ENCODE measurements at places on chromosomes 6 and 20.

- DNase-seq = no peak
These were observed 91.1 kb downstream of the ATXN1 start for GRCh38 chr6:16670183-16670582.

DNA sequence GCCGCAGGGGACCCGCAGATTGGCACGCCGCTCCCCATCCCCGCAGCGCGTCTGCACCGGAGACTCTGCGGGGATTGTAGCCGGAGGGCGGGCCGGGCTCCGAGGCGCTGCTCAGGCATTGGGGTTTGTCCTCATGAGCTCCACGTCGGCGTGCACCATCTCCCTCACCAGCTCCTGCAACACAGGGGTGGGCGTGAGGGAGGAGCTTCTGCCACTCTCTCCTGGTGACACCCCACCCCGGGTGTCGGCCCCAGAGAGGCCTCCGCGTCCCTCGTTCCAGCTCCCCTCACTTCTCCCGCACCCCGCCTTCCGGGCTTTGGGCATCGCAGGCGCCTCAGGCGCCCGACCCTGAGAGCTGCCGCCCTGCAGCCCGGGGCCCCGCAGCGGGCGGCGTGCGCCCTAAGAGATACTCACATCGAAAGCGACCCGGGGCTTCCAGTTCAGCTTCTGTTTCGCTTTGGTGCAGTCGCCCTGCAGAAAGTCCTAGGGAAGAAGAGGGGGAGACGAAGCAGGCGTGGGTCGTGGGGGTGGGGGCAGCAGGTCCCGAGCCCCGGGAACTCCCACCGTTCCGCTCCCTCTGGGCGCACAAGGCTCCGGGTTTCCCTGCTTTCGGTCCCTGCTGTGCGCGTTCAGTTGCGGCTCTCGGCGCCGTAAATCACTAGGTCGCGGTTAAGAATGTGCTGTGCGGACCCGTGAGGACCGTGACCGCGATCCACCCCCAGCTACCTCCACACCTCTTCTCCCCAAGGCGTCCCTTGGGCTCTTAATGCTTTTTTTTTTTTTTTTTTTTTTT is 14.5 kb downstream of the FOXC1 start:
- no peak for DNase-seq

- DNase-seq = peak; percentile 99
These were observed 57.6 kb upstream of the SCAF8 start for GRCh38 chr6:154675602-154676088.

DNA sequence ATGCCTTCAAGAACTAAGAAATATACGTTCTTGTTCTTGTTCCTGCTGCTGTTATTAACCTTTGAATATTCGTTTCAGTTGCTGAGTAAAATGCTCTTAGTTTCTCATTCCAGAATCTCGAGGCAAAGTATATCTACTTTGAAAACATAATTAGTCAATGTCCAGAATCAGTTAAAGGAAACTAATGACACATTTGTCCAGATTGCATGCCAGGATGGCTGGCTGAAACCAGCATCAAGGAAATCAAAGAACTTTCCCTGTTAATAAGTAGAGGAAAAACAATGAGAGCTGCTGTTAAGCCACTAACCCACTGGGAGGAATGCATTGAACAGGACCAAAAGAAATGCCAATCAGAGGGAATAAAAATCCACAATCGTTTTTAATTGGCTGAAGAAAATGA is 196.9 kb downstream of the ALDH8A1 start:
- no peak for DNase-seq

DNA sequence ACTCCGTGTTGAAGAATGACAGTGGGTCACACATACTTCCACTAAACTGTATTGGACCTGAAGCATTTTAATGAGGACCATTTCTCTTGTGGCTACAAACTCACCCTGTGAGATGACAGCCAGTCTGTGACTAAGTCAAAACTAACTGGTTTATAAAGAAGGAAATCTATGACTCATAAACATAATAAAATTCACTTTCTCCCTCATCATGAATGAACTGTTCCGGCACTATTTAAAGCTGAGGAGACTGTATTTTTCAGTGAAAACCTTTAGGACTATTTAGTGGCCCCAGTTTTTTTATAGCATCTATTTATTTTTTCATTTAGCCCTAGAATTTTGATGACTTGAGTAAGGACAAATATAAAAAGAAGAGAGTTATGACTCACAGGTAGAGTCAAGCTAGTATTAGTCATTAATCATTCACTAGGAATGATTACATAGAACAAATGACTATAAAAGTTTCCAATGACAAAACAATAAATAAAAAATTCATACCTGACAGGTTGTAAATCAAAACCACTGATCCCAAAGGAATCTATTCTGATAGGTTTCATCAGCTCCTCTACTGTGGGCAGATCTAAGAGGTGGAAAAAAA is 34.2 kb downstream of the CEP162 start:
- DNase-seq = peak; percentile 43

DNA sequence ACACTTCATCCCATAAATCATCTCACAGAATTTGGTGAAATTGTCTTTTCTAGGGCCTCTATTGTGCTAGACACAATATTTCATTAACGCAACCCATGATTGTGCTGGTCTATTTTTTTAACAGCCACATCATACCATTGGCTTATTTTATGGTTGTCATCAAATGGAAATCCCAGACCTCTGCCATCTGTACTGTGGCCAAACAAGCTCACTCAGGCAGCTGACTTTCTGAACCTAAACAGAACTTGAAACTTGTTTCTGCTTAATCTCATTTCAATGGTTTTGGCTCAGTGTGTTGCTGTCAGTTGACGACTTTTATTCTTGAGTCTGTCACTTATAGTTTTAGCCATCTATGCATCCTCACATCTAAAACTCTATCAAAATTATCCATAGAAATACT is 111.8 kb downstream of the HAO1 start:
- no peak for DNase-seq

- DNase-seq = peak; percentile 92
These were observed 230.9 kb upstream of the CITED2 start for GRCh38 chr6:139605350-139605749.

DNA sequence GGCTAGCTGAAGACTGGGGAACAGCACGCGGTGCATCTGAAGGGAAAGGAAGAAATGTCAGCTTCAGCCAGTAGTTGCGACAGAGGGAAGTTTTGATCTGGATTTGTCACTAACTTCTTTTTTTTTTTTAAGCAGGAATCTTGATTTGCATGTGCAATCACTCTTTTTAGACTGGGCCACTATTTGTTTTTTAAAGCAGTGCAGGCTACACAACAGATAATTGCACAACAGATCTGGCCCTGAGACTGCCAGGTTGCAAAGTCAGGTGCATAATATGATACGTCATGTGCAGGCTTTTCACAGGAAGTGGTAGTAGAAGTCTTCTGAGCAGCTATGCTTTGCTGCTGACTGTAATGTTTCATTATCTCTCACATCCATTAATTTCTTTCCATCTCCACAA is 13.5 kb downstream of the PFDN4 start:
- DNase-seq = peak; percentile 52

DNA sequence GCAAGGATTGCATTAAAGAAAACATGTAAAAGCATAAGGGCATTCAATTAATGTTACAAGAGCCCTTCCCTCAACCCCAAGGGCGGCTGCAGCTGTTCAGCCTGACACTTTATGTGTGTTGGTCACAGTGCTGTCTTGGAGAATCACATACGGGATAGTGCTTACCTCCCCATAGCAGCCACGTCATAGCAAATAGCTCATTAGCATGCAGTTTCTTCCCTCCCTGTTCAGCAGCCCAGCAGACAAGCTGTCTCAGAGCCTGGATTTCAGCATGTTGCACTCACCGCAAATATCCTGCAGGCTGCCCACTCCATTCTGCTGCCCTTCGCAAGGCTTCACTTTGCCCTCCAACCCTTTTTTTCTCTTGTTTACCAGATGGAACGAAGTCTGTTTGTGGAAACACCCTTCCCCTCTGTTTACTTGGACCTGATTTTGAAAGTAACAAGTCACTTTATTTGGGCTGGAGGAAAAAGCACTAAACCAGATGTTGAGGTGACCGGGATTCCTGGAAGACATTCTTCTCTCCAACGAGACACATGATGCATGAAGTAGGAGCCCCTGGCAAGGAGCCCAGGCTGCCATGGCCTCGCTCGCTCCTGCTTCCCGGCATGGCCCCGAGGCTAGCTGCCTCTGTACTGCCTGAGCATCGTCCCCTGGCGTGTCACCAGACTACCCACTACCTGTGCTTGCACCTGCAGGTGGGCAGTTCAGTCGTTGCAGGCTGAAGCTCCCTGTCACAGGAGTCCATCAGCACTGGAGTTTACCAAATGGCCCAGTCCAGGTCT is 151.6 kb upstream of the GMDS start:
- peak; percentile 63 for DNase-seq

GRCh38 chr20:59485576-59486454 is 118.5 kb upstream of the PHACTR3 start:
- DNase-seq = no peak

GRCh38 chr6:17705428-17705777 is 1.3 kb downstream of the NUP153 start:
- DNase-seq = peak; percentile 77

- DNase-seq = no peak
These were observed 177.5 kb upstream of the MMS22L start for GRCh38 chr6:97460394-97461080.

DNA sequence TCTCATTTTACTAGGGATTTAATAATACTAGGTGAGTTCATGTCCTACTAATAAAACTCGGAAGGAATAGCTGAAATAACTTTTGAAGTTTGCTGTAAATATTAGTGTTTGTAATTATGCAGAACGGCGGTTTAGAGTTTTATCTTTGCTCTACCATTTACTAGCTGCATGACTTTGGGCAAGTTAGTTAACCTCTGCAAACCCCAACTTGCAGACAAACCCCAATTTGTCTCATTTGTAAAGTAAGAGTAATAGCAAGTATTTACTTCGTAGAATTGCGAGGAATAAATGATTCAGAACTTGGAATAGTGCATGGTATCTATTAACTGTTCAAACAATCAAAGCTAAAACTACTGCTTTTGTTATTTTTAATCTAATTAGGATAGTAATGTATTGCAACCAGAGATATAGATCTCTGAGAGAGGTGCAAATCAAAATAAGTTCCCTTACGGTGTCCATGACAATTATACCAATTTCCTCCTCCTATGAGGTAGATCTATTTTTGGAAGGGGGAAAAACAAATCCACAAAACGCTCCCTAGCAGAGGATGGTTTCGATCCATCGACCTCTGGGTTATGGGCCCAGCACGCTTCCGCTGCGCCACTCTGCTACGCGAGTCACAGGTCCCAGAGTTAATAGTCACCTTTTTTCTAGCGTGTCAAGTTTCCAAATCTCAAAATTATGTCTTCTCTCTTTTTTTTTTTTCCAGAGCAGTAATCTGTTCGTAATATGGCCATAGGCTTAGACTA is 35.1 kb upstream of the BTN3A2 start:
- peak; percentile 66 for DNase-seq

GRCh38 chr20:62584671-62585460 is 57.4 kb upstream of the SLCO4A1 start:
- no peak for DNase-seq

GRCh38 chr6:135906972-135907465 is 55.5 kb downstream of the PDE7B start:
- DNase-seq = no peak

GRCh38 chr20:40583205-40583604 is 105.8 kb downstream of the MAFB start:
- no peak for DNase-seq

- DNase-seq = peak; percentile 22
These were observed 258.1 kb upstream of the EPHA7 start for GRCh38 chr6:93677264-93677965.

GRCh38 chr6:170260686-170261085 is 30.2 kb downstream of the DLL1 start:
- DNase-seq = no peak

- DNase-seq = peak; percentile 31
These were observed 180.0 kb downstream of the GJA10 start for GRCh38 chr6:90074161-90074850.

DNA sequence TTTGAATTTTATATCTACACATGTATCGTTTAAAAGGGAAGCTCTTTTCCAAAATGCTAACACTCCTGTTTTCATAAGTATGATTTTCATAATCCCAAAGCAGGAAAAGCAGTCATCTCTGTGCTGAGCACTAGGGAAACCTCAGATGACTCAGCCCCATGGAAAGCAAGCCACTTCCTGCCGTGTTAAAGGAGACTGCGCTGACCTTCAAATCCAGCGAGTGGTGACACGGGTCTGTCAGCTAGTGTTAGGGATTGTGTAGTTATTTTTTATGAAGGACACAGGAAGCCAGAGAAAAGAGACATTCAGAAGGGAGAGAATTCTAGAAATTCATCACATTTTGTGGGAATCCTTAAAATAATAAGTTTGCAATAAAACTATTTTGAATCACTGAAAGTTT is 57.0 kb upstream of the CD93 start:
- DNase-seq = peak; percentile 84

DNA sequence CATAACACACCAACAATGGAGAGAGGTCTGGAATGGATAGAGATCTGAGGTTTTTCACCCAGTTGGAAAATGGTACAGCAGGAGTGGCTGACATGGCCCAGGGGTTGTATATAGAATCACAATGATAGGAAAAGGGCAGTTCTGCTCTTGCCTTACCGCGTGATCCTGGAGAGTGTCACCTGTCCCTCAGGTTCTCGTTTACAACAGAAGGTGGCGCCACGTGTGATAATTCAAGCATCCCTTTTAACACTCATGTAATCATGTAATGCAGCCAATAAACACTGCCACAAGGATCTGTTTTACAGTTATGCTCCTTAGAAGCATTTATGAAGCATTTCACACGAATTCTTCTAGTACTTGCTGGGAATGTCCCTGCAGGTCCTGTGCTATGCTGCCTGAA is 12.9 kb upstream of the WFDC2 start:
- DNase-seq = peak; percentile 33

DNA sequence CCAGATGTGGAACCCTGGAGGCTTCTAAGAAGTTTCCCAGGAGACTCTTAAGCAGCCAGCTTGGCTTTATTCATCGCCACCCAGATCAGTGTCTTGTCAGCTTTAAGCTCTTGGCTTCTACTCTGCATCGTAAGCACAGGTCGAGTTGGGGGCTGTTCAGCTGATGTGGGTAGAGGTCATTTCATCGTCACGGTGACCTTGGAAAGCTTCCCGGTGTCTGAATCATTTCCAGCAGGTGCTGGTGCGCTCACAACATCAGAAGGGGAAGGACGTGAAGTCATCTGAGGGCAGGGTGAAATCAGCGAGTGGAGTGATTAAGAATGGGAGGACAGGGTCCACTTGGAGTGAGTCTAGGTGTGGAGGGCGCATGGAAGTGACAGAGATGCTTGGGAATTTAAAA is 112.6 kb downstream of the SASH1 start:
- peak; percentile 92 for DNase-seq

DNA sequence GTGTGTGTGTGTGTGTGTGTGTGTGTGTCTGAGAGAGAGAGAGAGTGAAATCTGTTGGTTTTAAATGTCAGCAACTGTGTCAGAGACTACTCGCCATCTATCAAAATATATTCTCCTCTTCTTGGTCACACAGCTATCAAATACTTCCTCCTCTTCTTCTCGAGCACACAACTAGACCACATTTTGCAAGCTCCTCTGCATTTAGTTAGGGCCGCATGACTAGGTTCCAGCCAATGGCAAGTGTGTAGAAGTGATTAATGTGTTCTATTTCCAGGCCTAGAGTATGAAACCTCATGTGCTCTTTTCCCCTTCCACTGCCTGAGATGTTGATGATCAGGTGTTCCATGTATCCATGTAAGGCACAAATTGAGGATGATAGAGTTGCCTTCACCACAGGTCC is 278.5 kb upstream of the MARCKS start:
- no peak for DNase-seq
